ENCODE measurements at places on chromosomes 16 and 17. TPM values are rescaled to one million over a fixed set of nuclear protein-coding genes. Genes with fewer than 3 reads are reported as not detected.
A peak's percentile ranks its signal among the peaks of the same experiment; 100 is the strongest.

DNA sequence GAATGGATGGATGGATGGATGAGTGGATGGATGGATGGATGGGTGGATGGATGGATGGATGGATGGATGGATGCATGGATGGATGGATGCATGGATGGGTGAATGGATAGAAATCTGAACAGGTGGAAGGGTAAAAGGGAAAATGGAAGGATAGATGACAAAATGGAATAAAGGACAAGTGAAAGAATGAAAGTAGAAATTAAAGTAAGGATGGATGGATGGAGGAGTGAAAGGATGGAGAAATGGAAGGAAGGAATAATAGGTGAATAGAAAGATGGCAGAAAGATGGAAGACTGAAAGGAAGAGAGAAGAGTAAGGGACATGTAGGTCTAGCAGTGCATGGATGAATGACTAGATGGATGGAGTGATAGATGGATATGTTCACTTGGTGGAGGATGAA is 29.9 kb downstream of the VWA3A start:
- no peak for DNase-seq

DNA sequence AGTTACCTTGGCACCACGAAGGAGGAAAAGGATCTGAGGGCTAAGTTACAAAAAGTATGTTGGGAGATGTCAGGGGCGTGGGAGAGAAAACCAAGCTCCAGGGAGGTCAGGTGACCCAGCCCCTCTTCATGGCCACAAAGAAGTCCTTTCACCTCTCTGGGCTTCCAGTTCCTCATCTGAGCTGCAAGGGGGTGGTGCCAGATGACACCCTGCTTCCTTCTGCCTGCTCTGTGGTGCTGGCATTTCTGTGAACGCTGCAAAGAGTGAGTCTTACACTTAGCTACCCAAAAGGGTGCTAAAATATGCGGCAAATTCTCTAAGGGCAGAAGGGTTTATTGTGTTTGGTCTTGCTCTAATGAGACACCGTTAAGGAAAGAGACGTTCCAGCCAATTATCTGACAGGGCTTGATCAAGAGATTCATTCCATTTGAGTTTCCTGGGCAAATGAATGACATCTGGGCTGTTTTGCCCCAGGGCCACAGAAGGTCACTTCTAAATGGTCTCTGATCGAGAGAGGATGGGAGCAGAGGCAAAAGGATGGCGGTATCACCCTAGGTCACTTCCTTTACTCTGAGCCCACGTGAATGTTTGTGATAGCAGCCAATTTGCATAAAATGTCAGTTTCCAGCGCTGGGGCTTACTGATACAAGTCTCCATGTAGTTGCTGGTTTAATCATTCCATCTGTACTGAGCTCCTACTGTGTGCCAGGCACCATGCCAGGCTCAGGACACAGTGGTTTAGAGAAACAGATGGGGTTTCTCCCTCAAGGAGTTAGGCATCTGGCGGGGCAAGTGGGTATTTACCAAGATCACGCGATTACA is 210.2 kb downstream of the KATNIP start:
- no peak for DNase-seq

GRCh38 chr16:21033704-21034103 is 116.9 kb downstream of the DNAH3 start:
- DNase-seq: no peak

GRCh38 chr17:60926466-60927183 is 249.0 kb downstream of the BCAS3 start:
- no peak for DNase-seq

DNA sequence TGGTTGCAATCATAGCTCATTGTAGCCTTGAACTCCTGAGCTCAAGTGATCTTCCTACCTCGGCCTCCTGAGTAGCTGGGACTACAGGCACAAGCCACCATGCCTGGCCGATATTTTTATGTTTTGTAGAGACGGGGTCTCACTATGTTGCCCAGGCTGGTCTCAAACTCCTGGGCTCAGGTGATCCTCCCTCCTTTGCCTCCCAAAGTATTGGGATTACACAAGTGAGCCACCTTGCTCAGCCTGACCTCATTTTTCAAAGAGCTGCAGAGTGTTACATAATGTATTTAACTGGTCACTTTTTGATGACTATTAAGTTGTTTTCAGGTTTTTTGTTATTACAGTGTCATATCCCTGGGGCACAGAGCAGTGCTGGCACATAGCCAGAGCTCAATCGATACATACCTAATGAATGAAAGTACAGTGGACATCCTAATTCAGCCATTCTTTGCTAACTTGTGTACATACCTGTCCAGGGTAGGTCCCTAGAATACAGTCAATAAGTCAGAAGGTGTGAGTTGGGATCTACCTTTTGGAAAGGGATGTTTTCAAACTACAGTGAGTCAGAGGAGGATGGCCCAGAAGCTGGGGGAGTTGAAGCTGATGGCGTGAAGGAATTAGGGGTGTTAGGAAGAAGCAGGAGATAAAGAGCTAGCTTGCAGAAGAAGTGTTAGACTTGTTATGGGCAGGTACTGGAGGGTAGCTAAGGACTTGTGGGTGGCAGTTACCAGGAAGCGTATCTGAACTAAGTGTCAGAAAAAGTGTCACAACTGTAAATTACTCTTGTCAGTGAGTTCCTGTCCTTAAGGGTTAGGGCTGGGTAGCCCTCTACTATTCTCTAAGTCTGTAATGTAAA is 20.1 kb upstream of the CYLD start:
- no peak for DNase-seq

DNA sequence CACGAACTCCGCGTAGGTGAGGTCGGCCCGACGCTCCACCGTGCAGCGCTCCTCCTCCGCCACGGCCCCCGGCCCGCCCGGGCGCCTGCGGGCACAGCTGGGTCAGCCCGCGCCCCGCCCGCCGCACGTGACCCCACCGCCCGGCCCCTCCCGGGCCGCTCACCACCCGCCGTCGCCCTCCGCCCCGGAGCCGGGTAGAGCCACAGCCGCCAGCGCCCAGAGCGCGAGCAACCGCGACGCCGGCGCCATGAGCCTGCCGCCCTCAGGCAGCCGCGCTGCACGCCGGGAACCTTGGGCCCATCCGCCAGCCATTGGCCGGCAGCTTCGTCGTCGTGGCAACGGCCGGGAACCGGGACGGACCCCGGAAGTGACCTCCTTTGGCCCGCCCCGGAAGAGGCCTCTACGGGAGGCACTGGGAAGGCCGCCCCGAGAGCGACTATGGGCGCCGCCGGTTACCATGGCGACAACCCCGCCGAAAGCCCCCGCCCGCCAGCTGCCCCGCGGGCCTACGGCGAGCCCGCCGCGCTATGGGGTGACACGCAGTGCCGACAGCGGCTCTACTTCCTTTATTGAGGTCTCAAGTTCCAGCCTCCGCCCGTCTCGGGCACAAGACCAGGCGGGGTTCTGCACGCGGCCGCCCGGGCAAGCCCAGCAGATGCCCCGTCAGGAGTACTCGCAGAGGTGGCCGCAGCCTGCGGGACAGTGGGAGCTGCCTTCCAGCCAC is at the start of gene JMJD8:
Gene JMJD8 (minus strand): TSS at position 264 of the 724 bp plus-strand sequence. CDS start 15 bp downstream, at position 249.
- peak; percentile 97 for DNase-seq

- no peak for DNase-seq
These were observed 394.8 kb downstream of the SHISA9 start for GRCh38 chr16:13296206-13296605.

DNA sequence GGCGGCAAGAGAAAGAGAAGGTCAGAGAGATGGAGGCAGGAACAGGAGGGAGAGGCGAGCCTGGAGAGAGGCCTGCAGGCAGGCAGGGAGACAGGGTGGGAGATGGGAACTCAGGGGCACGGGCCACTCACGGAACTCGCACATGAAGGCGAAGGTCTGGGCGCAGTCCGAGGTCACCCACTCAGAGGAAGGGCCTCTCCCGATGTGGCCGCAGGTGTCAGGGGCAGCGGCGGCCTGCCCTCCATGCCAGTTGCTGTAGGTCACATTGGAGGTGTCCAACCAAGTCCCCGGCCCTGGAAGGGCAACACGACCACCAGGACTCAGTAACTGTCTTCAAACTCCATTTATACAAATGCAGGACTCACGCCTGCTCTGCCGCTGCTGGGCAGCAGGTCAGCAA is 22.4 kb upstream of the BCO1 start:
- DNase-seq: no peak

DNA sequence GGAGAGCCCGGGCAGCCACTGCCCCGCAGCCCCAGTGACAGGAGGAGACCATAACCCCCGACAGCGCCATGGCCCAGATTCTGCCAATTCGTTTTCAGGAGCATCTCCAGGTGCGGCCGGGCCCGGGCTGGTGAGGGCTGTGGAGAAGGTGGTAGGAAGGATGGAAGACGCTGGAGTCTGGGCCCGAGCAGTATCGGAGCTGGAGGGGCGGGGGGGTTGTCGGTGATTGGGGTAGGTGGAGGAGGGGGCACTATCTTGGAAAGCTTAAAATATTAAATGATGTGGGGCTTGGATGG is 317 bp downstream of the CLTC start:
- no peak for DNase-seq

The SLC6A2 gene
- total RNA-seq: 12.7 TPM

The MRPL38 gene
- total RNA-seq: 93.5 TPM

The DPEP3 gene
- not detected for total RNA-seq

The MT1E gene
- 12.5 TPM for total RNA-seq

The CEP295NL gene
- 3.8 TPM for total RNA-seq
